WTC11 (cell line): ENCODE measurements at places on chromosomes 2 and 18. TPM values are rescaled to one million over a fixed set of nuclear protein-coding genes. Genes with fewer than 3 reads are reported as not detected.
A peak's percentile ranks its signal among the peaks of the same experiment; 100 is the strongest.

DNA sequence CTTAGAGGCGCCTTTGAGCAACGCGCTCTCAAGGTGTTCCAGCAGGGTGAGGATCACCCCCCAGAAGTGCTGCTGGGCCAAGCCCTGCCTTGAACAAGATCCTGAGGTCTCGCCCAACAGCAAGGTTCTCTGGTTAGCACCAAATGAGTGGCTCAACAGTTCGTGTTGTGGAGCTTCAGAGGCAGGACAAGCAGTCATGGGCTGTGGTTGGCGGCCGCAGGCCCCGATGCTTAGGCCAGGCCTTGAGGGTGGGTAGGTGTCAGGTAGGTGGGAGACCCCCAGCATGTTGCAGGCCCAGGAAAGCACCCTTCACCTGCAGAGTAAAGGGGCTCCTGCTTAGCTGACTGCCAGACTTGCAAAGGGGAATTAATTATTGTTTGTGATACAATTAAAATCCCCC, 70.2 kb upstream of the FOSL2 start:
- H3K4me3 ChIP-seq, result no peak overlapping the region
- no peaks in the 10 kb centered on the region for H3K36me3 ChIP-seq
- no peak for DNase-seq
- H3K27me3 ChIP-seq, result no peaks in the 10 kb centered on the region
- peaks cover 55% of the 10 kb centered on the region for H3K4me1 ChIP-seq

DNA sequence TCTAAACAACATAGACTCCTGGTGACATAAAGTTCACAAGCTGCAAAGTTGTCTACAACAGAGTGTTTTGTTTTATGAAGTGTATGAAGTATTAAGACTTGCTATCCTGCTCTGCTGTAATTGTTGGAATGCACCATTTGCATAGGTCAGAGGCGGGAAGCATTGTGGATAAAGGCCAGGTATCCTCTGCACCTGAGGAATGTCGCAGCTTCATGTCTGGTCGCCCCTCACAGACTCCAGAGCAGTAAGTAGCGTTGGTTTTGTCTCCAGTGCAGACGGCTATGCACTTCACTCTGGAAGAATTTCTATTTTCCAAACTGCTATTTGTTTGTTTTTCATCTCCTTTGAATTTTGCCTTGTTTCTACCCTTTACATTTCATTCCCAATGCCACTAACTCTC, 63.1 kb downstream of the UNC80 start:
- no peak for DNase-seq
- H3K27ac ChIP-seq, result no peak overlapping the region
- H3K27me3 ChIP-seq, result no peaks in the 10 kb centered on the region
- no peak overlapping the region for H3K4me3 ChIP-seq
- H3K4me1 ChIP-seq, result peaks cover 21% of the 10 kb centered on the region

DNA sequence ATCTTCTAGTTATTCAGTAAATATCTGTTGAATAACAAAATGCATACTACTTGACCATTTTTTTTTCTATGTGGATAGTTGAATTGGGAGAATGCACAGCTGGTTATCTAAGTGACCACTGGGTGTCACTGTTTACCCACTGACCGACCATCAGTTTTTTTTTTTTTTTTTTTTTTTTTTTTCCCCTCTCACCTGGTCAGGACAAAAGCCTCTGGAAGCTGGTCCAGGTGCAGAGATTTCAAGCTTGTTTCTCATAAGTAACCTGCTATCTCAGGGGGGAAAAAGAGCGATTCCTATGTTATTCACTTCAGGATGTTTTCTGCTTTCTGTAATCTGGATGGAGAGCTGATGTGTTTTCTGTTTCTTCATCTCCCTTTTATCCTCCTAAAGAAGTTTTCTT, 256.0 kb downstream of the DCDC2C start:
- no peak overlapping the region for H3K27ac ChIP-seq
- no peak for DNase-seq
- no peak overlapping the region for H3K4me3 ChIP-seq
- H3K27me3 ChIP-seq, result peaks cover 7% of the 10 kb centered on the region; the same call in 1 of the 2 replicates
- peaks cover 59% of the 10 kb centered on the region for H3K36me3 ChIP-seq

GRCh38 chr2:158735822-158736580, 59.1 kb upstream of the DAPL1 start:
- peaks cover 4% of the 10 kb centered on the region; the same call in 1 of the 2 replicates for H3K4me1 ChIP-seq
- no peak overlapping the region for H3K27ac ChIP-seq
- H3K4me3 ChIP-seq, result no peak overlapping the region
- no peaks in the 10 kb centered on the region for H3K27me3 ChIP-seq
- DNase-seq, result no peak

GRCh38 chr2:176592216-176592615, 323.0 kb downstream of the MTX2 start:
- H3K4me1 ChIP-seq, result no peaks in the 10 kb centered on the region
- DNase-seq, result no peak
- no peak overlapping the region for H3K4me3 ChIP-seq
- H3K27me3 ChIP-seq, result no peaks in the 10 kb centered on the region
- no peak overlapping the region for H3K27ac ChIP-seq
- H3K36me3 ChIP-seq, result no peaks in the 10 kb centered on the region

DNA sequence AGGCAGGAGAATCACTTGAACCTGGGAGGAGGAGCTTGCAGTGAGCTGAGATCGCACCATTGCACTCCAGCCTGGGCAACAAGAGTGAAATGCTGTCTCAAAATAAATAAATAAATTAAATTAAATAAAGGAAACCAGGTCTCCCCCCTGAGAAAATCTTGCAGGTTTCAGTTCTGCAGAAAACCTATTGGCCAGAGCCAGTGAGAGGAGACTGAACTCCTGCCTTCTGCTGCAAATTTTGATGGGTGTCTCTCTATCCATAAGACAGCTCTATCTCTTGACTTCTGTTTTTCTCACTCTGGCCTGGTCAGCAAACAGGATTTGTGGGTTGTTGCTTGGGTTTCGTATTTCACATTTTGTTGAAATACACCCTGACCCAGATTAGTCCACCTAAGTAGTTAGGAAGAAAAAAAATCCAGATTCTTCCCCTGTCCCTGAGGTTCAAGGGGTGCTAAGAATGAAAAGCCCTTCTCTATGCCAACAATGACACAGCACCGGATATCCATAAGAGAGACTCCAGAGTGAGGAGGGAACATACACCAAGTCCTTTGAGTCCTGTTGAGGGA, 86.7 kb upstream of the MAP4K4 start:
- H3K27me3 ChIP-seq, result no peaks in the 10 kb centered on the region
- DNase-seq, result no peak
- no peak overlapping the region for H3K27ac ChIP-seq

DNA sequence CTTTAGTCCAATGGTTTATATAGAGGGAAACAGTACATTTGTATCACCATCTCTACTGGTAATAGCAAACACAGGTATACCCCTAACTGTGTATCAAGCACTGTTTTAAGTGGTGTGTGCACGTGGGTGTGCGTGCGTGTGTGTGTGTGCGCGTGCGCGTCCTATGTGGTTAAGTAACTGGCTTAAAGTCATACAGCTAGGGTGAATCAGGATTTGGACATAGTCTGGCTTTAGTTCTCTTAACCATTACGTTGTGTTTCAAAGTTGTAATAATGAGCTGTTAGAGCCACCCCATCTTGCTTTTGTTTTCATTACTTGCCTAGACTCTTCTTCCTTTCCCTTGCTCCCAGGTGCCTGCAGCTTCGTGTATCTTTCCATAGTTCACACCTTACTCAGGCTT, 2.1 kb downstream of the HADHB start:
- no peak for DNase-seq
- peaks cover 33% of the 10 kb centered on the region for H3K4me1 ChIP-seq
- H3K27ac ChIP-seq, result no peak overlapping the region
- H3K27me3 ChIP-seq, result no peaks in the 10 kb centered on the region
- H3K36me3 ChIP-seq, result no peaks in the 10 kb centered on the region
- H3K4me3 ChIP-seq, result peak overlapping the region; percentile 100; the same call in 1 of the 2 replicates

MAPRE2 gene
- 20.4 to 21.2 TPM (median 20.8 TPM) in 3 replicates for total RNA-seq

TANK gene
- 16.7 to 24.5 TPM (median 22.3 TPM) in 3 replicates for total RNA-seq

UGT1A9 gene
- total RNA-seq, result not detected in 3 replicates

HJURP gene
- 64.2 to 83.7 TPM (median 67.5 TPM) in 3 replicates for total RNA-seq

SLC23A3 gene
- total RNA-seq, result 0.41 to 0.59 TPM (median 0.55 TPM) in 3 replicates

FASTKD2 gene
- total RNA-seq, result 26.2 to 33.7 TPM (median 26.3 TPM) in 3 replicates
